ENCODE measurements at places on chromosomes 12 and 14.

DNA sequence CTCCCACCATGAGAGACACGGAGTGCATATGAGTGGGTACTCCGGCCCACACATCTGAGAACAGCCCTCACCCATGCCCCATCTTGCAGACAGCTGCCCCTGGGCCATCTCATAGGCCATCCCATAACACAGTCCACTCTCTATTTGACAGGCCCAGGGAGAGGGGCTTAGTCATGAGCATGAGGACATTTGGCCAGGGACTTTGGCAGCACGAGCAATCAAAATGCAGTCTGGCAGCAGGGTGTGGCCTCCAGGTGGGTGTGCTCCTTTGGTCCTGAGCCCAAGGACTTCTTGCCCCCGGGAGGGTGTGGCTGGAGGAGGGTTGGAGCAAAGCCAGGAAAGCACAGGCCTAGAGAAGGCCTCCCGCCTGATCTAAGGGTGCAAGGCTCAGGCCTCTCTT lies 25.6 kb downstream of the EMP1 start:
- no peak for DNase-seq

- peak; percentile 23 for DNase-seq
Observed at GRCh38 chr12:118404876-118405521, 28.6 kb downstream of the SUDS3 start.

DNA sequence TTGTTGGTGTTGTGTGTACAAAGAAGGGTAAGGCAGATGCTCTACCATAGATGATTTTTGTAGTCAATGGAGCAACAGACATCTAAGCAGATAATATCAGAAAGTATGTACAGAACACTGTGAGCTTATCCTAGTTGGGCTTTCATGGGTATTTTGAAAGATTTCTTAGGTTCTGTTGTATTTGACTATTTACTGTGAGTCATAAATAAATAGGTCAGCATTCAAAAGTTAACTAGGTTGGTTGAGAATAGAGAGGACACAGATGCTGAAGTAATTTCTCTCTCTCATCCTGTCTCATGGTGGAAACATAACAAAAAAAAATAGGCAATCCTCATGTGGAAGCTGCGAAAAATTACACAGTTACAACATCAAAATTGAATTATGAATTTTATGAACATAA lies 413.5 kb downstream of the CCDC91 start:
- no peak for DNase-seq

DNA sequence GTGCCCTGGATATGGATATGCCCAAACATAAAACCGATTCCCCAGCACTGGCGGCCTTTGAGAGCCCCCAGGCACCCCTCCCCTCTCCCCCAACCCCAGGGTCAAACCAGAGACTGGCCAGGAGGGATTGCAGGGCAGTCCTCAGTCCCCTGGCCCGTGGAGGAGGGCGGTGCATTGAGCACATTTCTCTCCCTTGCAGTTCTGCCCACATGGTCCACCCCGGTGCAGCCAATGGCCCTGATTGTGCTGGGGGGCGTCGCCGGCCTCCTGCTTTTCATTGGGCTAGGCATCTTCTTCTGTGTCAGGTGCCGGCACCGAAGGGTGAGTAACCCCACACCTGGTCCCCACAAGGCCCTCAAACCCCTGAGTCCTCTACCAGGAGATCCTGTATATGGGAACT lies 3.4 kb upstream of the GPR162 start:
- no peak for DNase-seq

- DNase-seq = no peak
Observed at GRCh38 chr12:131703161-131703560, 7.7 kb upstream of the SFSWAP start.

DNA sequence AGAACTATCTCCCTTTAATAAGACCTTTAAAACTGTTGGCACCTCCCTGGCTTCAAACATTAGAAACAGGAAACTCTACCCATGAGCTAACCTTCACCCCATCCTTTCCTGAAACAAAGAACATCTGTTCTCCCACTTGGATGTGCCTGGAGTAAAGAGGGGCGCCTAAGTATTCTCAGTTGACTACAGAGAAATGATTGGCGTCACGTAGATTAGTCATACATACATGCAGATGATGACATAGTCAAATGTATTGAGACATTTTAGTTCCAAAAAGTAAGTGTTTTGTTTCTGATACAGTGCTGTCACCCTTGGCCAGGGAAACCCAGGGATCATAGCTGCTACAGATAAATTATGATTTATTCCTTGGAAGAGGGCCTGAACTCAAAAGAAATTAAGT lies 260.0 kb upstream of the PLEKHG7 start:
- DNase-seq = no peak

DNA sequence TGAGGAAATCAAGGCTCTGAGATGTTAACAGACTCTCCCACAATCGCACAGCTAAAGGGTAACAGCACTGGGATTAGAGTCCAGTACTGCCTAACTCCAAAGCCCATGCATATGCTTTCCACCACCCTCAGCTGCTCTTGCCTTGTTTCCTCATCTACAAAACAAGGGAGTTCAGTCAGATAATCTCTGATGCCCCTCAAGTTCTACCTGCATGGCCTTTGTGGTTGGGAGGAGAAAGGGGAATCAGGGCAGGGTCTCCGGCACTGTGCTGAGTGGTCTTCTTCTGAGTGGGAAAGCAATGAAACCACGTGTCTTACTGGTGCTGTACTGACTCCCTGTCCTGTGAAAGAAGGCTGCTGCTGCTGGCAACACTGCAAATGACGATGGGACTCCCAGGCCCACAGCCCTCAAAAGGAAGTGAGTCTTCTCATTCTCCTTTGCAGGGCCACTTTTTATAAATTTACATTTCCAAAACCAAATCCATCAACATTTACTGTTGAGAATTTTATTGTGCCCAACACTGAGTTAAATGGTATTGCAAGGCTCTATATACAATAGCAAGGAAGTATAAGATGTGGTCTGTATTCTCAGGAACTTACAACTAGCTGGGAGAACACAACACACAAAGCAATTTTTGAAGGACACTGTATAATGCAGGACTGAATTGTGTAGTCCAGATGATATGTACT lies 19.7 kb upstream of the DUSP16 start:
- no peak for DNase-seq

- DNase-seq = no peak
Observed at GRCh38 chr14:101027966-101028365, 124.4 kb upstream of the RTL1 start.

- no peak for DNase-seq
Observed at GRCh38 chr12:51910168-51910567, 2.9 kb downstream of the ACVRL1 start.

DNA sequence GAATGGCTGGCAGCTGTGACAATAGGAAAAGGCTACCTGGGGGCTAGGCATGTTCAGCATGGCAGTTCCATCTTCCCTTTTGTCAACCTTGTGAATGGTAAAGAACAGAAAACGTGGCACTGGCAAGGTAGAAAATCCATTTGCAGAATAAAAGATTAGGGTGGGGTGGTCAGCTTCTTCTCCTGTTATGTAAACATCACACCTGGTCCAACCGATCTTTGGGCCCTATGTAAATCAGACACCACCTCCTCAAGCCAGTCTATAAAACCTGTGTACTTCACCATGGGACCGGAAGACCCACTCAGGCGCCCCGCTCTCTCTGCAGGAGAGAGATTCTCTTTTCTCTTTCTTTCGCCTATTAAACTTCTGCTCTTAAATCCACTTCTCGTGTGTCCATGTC lies 19.6 kb upstream of the TMEM30B start:
- DNase-seq = no peak

DNA sequence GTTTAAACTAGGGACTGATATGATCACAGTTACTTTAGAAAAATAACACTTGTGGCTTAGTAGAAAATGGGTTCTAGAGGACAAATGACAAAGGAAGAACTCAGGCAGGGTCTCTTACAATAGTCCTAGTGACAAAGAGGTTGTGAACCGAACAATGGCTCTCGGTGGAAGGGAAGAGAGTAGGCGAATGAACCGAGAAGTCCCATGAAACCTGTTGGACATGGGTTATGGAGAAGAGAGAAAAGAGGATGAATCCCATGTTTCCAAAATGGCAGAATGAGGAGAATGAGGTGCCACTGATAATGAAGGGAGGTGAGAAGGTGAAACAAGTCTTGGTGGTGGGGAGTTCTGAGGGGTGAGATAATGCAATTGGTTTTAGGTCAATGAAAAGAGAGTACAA lies 94.1 kb downstream of the PPM1H start:
- no peak for DNase-seq

DNA sequence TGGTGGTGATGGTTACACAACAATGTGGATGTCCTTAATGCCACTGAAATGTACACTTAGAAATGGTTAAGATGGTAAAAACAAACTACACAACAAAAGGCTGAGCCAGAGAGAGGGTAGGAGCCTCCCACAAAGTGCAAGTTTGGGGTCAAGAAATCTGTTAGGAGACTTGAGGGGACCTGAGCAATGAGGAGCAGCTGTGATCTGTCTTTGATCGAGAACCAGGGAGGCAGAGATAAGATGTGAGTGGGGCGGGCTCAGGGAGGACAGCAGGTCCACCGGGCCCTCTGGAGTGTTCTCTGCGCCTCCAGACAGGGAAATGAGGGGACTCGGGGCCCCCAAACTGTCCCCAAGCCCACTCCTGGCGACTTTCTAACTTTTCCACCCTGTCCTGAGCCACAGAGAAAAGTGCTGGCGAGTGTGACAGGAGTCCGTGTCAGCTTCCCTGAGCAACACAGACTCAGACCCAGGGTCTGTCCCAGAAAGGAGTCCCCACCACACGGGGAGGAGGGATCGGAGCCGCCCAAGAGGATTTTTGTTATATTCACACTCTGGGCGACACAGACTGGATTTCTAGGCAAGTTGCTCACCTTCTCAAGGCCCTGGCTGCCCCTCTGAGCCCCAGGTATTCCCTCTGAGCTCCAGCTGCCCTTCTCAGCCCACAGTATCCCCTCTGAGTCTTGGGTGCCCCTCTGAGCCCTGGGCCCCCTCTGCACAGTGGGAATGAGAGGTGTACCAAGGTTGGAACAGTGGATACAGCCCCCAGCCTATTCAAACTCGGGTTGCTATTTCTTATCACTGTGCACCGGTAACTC lies 11.5 kb upstream of the SCARB1 start:
- no peak for DNase-seq

GRCh38 chr12:110182281-110182680 lies 58.1 kb downstream of the IFT81 start:
- DNase-seq = no peak

- DNase-seq = peak; percentile 22
Observed at GRCh38 chr14:41925409-41925808, 318.7 kb downstream of the LRFN5 start.

GRCh38 chr12:114961491-114961890 lies 277.5 kb upstream of the TBX3 start:
- no peak for DNase-seq

GRCh38 chr12:3244219-3244750 lies 167.1 kb downstream of the TSPAN9 start:
- DNase-seq = no peak

DNA sequence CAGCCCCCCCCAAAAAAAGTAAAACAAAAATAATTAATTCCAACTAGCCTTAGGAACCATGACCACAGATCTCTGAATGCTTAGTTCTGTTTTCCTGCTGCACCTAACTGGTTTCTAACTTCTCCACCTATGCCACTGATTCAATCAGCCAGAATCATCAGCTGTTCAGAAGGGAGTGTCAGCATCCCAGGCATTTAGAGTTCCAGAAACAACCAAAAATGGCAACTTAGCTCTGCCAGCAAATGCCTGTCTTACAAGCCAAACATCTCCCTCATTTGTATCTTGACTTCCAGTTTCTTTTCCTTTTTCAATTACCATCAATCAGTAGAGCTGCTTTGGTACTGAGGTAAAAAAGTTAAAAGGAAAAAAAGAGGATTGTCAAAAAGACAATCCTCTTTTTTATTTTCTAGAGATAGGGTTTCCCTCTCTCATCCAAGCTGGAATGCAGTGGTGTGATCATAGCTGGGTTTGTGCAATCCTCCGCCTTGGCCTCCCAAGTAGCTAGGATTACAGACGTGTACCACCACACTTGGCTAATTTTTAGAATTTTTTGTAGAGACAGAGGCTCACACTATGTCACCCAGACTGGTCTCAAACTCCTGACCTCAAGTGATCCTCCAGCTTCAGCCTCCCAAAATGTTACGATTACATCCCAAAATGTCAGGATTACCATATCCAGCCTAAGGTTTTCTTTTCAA lies 45.2 kb upstream of the ISM2 start:
- DNase-seq = no peak

GRCh38 chr14:52910572-52910971 lies 40.3 kb downstream of the FERMT2 start:
- no peak for DNase-seq

GRCh38 chr12:6771091-6771495 lies 1.2 kb upstream of the LAG3 start:
- no peak for DNase-seq

DNA sequence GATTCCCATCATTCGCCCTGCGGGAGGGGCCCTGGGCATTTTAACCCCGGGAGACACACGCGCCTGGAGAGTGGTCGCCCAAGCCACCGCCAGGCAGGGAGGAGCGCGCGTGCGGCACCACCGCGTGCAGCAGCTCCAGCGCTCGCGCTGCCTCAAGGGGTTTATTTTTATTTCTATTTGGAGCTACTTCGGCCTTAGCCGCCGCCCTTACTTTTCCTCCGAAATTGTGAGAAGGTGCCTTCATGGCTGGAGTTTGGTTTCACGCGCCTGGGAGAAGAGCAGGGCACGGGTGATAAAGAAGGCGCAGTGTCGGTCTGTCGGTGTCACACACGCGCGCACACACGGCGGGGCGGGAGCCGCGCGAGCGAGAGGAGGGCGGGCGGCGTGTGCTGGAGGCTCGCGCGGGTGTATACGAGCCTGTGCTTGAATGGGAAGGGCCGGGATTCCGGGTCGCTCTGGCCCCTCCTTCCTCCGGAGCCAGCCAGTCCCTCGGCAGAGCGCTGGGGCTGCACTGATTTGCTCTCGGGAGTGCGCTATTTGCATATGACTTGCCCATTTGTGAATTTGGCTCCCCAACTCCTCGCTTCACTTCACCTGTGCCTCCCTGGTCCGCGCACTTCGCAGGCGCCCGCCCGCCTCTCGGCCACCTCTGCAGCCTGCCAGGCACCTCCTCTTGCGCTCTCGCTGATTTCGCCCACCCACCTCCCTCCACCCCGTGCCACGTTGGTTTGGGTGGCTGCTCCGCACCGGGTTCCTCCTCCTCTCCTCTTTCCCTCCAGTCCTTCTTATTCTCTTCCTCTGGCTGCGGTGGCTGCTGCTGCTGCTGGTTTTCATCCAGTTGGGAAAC lies 932.3 kb downstream of the DIO2 start:
- peak; percentile 94 for DNase-seq

DNA sequence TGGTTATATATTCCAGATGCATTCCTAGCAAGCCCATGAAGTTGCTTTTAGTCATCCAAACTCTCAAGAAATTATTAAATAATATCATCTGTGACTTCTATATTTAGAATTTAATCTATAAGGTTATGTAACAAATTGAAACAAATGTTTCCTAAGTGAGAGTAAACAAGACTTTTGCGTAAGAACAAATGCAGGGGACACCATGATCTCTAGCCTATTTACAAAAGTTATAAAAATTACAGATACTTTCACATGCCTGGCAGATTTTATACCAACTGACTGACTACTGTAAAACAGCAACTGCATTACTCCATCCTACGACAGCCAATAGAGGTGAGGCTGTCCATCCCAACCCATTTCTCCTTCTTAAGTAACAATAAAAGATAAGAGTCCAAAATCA lies 20.4 kb upstream of the DIO2 start:
- no peak for DNase-seq
